CD8-positive, alpha-beta T cell (primary cell): ENCODE measurements at places on chromosomes 6 and 20.

- no peak for DNase-seq
Measured at GRCh38 chr6:111952821-111953540, 79.7 kb upstream of the FYN start.

GRCh38 chr6:31419842-31420241 is 16.4 kb downstream of the MICA start:
- DNase-seq: no peak

DNA sequence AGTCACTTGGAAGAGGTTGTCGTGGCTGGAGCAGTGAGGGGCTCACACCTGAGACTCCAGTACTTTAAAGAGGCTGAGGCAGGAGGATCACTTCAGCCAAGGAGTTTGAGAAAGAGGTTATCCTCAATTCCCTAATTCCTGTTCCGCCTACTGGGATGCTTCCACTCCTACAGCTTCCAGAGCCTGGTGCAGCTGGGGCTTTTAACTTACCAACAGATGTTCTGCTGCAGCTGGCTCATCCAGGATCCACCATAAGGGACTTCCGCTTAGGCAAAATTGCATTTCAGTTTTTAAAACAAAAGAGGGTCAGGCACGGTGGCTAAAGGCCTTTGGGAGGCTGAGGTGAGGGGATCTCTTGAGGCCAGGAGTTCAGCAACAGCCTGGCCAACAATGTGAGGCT is 59.1 kb upstream of the CDYL start:
- DNase-seq: no peak

DNA sequence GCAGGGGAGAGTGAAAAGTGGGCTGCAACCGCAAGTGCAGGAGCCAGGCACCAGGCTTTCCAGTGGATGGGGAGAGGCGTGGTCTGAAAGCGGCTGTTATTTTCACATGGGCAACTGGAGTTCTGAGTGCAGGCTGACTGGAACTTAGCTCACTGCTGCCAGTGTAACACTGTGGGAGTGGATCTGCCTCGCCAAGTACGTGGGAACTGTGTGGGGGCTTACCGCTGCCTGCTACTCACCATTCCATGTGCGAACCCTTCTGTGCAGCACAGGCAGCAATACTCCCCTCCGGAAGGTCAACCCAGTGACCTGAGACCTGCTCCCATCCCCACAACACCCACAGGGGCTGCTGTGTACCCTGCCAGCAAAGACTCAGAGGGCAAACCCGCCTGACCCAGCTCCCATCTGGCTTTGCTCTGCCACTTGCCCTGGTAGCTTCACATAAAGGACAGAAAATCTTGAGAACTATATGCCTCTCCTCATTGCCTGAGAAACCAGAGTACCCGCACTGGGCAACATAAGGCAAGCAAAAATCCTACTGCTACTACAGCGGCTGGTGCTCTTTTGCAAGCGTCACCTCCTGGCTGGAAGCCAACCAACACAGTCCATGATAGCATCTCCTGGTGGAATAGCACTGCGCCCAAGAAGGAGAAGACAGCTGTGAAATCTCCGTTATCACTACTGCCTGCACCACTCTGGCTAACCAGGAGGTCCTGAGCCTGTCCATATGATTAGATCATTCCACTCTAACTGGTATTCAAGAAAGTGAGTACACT is 54.4 kb upstream of the SIRPG start:
- no peak for DNase-seq

GRCh38 chr6:105058316-105058715 is 101.4 kb downstream of the LIN28B start:
- no peak for DNase-seq

DNA sequence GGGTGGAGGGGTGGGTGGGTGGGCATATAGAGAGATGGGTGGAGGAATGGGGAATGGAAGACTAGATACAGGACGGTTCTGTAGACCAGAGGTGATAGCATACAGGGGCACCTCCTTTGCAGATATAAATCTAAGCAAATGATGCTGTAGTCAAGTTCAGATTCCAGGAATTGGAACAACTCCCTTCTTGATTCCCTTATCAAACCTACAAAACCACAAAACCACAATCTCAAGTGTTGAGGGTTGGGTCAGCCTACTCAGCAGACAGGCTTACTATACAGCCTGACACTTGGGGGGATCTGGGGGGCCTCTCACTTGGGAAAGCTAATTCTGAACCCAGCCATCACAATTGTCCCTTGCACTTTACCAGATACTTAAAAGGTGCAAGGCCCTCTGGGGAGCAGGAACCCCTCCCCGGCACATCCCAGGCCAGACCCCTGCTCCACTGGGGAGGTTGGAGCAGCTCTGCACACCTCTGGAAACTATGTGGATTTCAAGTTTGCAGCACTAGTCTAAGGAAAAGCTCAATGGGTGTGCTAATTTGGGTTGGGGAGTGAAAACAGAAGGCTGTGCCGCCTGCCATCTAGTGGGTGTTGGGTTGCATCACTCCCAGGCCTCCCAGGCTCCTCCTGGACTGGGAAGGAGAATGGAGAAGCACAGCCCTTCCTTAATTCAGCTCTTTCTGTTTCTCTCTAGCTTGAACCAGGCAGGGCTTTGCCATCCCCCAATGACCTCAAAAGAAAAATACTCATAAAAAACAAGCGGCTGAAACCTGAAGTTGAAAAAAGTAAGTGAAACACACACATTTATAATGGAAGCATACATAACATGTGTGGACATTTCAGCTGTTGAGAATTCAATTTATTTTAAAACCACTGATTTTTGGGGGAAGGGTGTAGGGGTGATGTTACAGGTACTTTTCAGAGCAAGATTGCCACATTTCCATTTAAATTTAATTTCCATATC is 121.2 kb upstream of the LAMP5 start:
- no peak for DNase-seq

GRCh38 chr6:54886932-54887584 is 40.5 kb downstream of the FAM83B start:
- DNase-seq: no peak

DNA sequence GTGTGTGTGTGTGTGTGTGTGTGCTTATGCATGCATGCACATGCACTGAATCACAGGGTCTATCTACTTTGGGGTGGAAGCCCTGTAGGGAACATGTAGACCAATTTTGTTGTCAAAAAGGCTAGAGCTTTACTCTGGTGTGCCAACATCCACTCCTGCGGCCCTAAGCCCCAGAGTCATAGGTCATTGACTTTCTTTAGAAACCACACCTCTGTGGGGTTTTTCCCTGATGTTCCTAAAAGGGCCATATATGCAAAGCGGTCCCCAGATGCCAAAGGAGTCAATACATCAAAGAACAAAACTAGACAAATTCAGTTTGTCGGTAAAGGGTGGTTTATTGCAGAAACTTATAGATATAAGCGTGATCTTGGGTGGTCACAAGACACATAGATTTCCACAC is 29.8 kb upstream of the SLC2A12 start:
- DNase-seq: no peak

DNA sequence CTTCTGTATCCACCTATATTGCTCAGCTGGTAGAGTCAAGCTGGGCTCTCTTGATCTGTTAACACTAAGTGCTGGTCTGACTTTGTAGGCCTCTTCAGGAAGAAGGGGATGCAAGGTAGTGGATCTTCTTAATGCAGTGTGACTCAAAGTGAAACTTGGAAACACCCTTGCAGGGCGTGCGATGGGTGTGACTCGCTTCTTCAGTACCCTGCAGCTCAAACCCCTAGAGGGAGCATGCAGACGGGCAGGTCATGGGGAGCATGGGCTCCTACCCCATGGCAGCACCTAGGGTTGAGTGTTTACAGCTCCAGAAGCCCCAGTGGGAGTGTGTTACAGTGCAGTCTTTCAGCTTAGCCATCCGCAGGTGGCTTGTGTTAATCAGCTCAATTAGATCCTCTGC is 757 bp upstream of the SAMD3 start:
- peak; percentile 80 for DNase-seq

DNA sequence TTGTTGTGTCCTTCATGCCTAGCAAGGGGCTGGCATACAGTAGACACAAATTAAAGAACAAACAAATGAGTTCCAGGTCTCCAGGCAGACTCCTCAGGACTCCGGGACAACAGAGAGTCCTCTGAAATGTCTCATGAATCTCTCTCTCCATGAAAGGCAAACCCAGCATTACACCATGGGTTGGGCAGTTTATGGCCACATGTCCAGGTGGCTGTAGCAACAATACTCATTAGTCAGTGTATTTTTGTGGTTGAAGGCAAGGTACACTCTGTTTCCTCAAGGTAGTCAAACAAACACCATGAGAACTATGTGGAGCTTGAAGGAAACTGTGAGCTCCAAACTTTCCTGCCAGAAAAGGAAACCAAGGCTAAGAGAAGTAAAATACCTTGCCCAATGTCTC is 62.2 kb downstream of the KCNB1 start:
- no peak for DNase-seq

DNA sequence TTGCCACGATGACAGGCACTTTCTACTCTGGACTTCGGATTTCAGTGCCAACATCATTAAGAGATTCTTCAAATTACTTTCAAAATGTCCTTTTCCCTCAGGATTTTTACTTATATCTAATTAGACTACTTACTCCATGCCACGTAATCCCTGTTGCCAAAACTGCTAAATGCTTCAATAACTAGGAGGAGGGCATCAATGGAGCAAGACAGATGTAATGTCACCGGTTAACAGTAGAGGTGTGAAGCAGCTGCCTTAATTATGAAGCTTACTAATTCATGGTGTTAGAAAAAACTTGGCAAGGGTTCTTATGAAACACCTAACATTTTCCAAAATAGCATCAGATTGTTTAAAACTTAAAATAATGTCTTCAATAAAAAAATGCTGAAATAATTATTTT is 111.2 kb upstream of the SIM1 start:
- DNase-seq: no peak

GRCh38 chr6:13434777-13435176 is 52.6 kb downstream of the GFOD1 start:
- peak; percentile 50 for DNase-seq

DNA sequence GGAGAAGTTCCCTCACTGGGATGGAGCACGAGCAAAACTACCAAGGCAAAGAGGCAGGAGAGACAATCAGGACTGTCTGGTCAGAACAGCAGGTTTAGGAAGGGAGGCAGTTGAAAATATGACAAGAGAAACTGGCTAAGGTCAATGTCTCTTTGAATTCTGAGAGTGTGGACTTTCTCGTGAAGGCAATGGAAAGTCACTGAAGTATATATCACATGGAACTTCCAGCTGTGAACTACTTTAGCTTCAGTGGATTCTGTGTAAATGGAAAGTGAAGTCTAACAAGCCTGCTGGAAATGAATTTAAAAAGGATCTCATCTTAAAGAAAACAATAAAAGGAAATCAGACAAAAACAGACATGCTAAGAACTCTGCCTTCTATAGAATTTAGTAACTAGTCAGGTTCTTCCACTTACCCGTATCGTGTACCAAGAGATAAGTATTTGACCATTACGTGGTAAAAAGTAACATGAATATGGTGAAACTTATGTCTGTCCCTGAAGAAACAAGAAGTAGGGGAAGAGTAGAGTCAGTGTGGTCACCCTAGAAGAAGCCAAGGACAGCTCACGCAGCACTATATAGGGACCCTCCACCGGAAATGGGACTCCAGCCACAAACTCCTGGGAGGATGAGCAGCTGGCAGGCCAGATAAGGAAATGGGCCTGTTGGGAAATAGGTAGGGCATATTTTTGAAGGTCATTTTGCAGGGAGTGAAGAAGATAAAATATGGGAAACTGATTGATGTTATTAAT is 123.4 kb downstream of the MAP7 start:
- DNase-seq: no peak

GRCh38 chr20:8315639-8316573 is 183.8 kb downstream of the PLCB1 start:
- no peak for DNase-seq

- DNase-seq: peak; percentile 81
Measured at GRCh38 chr6:16684896-16685554, 76.2 kb downstream of the ATXN1 start.

- DNase-seq: no peak
Measured at GRCh38 chr20:7702141-7702540, 238.1 kb downstream of the HAO1 start.

GRCh38 chr6:57019434-57019833 is 27.1 kb upstream of the KIAA1586 start:
- no peak for DNase-seq

DNA sequence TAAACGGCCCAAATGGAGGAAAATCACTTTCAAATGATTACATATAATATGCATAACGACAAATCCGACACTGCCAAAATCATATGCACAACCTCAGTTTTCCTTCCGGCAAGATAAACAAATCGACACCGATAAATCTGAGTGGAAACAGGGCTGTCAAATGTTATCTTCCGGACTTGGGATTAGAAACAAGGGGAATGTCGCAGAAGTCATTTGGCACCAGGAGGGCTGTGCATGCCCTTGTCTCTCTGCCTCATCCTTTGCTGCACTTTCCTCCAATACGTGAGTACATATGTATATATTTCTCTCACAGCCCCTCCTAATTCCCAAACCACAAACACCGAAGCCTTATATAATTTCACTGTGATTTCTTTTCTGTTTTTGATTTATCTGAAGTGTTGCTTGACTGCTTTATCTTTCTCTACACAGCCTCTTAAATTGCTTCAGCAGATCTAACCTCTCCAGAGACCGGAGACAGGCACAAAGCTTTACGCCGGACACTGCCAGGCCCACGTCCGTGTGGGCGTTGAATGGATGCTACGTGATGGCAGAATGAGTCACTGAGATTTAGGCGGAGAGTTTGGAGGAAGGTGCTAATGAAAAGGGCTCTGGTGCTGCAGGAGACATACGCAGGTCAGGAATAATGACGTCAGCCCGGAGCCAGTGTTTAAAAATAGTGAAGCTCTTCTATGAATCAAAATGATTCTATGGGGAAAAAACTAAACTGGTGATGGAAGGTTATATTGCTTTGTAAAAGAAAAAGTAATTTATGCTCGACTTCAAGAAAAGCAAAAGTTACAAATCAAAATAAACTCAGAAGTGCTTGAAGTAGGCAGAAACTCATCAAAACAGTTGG is 21.0 kb upstream of the PRELID3B start:
- DNase-seq: no peak

- no peak for DNase-seq
Measured at GRCh38 chr6:116411284-116411623, 40.5 kb downstream of the DSE start.

- no peak for DNase-seq
Measured at GRCh38 chr20:12913781-12914443, 94.9 kb upstream of the SPTLC3 start.

DNA sequence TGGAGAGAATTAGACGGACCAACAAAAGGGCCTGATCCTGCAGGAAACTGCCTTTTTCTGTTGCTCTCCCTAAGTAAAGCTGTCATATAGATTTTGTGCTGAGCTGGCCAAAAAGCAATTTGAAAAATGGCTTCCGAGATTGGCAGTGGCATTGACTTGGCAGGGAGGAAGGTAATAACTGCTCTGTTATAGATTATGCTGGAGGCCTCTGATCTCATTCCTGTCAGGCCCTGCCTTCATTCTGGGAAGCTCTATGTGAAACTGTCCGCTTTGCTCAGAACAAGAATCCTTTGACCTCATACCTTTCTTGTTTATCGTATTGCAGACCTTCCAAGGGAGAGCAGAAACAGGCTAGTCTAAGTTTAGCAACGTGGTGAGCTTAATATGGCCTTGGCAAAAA is 234.4 kb downstream of the PHACTR1 start:
- no peak for DNase-seq
